ENCODE measurements at places on chromosomes 6 and 20.

DNA sequence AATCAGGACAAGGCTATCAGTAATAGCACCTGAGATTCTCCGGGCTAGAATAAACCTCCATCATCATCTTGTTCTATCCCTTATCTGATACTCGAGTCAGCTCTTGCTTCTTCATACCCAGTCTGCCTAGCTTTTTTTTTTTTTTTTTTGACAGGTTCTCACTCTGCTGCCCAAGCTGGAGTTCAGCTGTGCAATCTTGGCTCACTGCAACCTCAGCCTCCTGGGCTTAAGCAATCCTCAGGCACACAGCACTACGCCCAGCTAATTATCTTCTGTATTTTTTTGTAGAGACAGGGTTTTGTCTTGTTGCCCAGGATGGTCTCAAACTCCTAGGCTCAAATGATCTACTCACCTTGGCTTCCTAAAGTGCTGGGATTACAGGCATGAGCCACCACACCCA lies 19.5 kb downstream of the SRSF6 start:
- no peak for DNase-seq

DNA sequence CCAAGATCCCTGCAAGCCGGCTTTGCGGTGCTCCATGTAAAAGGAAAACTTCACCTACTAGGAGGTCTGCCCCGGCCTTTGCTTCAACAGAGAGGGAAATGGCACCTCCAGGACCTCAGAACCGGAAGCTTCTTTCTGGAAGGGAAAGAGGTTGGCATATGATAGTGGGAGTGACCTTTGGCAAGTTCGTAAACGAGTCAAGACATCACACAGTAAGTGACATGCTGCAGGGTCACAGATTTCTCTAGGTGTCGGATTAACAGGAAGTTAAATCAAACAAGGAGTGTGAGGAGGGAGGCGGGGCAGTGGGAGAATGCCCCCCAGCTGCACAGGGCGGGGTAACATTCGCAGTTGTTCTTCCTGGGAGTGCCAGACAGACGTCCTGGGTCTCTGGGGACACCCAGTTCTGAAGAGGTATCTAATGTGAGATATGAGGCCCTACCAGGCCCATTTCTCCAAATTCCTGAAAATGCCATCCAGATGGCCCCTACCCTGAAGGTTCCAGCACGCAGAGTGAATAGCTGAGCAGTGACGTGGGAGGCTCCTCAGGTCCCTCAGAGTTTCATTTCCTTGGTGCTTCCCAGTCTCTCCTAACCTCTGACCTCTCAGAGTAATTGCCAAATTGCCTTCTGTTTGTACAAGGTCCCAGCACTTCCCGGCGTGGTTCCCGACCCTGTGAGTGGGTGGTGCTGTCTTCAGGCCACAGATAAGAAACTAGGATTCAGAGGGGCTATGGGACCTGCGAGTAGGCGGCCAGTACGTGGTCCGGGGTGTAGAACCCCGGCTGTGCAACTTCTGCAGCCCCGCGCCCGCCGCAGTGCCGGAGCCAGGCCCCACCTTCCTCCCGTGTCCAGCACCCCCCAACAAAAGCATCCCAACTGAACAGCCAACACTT lies 1.9 kb downstream of the RRBP1 start:
- DNase-seq: no peak

DNA sequence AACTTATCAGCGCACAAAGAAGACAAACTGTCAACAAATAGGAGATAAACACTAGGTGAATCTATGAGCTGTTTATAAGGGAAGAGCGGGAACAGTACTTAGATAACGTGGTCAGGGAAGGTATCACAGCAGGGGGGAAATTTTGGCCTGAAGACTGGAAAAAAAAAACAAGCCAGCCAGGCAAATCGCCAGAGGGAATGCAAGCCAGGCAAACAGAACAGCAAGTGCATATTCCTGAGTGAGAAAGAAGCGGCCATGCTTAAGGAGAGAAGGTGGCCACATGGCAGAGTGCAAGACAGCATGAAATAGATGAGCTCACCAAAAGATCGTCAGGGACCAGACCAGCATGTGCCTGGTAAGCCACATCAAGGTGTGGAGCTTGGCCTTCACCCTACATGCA lies 466.5 kb upstream of the ARID1B start:
- no peak for DNase-seq

DNA sequence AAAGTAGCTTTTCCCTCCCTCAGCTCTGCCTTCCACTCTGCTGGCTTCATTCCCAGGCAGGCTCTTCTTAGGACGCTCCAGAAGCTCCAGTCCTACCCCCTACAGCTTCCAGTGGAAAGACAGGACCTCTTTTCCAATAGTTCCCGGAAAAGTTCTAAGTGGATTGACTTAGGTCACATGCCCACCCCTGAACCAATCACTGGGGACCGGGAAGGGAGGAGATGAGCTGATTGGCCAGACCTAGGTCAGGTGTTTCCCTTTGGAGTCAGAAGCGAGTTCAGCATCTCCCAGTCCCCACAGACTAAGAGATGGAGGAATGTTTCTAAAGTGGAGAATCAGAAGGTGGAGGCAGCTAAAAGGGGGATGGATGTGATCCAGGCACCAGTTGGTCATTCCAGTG lies 62.9 kb upstream of the KCNG1 start:
- DNase-seq: no peak

DNA sequence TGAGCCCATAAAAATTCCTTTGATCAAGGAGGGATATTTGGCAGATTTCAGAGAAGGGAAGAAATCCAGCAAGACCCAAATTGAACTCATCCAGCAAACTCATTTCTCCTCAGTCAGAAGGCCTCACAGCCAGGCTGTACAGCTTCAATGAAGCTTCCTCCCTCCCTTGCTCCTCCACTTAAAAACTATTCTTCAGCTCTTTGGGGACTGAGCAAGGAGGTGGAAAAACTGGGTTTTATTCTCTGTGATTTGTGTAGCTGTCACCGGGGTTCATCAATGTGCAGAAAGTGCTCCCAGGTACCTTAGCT lies 158.7 kb upstream of the ZNF184 start:
- DNase-seq: no peak

GRCh38 chr6:160513836-160514235 lies 150.2 kb downstream of the LPA start:
- no peak for DNase-seq

DNA sequence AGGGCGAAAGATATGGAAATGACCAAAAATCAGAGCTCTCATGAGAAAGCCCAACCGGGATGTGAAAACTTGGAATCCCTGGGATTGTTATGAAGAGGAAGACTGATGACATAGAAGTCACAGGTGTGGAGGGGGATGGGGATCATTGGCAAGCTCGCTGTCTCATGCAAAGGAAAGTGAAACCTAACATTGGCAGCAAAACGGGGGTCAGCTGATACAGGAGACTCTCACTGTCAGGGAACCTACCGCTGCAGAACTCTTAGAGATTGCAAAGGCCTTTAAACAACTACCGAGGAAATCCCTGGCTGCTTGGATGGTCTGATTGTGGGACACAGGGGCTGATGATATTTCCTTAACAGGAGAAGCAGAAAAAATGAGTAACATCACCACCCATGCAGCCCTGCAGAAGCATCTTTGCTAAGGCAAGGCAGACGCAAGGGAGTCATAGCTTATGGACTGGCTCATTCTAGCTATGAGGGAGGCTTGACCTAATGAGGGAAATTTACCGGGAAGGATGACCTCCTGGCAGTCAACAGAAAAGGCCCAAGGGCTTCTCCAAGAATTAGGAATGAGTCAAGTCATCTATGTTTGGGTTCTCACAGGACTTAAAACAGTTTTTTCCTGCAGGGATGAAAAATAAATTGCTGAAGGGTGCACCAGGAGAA lies 7.0 kb downstream of the MUC21 start:
- DNase-seq: no peak

GRCh38 chr6:2213086-2213485 lies 32.3 kb downstream of the GMDS start:
- no peak for DNase-seq

- peak; percentile 24 for DNase-seq
Measured at GRCh38 chr6:2353412-2354137, 108.2 kb upstream of the GMDS start.

- DNase-seq: peak; percentile 40
Measured at GRCh38 chr6:134097114-134097707, 44.8 kb upstream of the SLC2A12 start.

DNA sequence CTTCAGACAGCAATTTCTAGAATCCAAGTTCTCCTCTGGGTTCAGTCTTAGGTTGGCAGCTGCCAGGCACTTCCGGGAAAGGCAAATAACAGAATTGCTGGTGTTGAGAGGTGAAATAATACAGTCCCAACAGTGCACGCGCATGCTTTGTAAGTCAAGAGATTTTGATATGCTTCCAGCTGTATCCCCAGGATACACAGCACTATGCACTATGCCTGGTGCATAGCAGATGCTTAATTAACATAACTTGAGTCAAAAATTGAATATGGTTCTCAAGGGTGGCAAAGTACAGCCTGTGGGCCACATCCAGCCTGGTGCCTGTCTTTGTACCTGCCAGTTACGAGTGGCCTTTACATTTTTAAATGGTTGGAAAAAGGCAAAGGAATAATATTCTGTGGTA lies 18.9 kb upstream of the PMEPA1 start:
- no peak for DNase-seq

DNA sequence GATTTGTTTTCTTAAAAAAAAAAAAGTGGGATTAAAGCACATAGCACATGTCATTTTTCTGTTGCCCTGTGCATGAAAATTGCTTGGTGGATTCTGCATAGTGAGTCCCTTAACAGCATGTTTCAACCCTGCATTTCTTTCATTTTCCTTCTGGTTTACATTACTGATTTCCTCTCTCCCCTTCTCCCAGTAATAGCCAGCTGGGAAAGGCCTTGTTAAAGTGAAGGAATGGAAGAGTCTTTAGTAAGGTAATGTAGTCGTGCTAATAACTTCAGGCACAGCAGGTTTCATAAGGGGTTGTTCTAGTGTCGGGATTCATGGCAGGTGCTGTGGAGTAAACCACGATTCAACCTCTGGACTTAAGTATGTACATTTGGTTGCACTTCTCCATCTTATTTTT lies 202.4 kb downstream of the FARS2 start:
- DNase-seq: no peak

GRCh38 chr6:73394577-73395354 lies at the start of gene DDX43:
DDX43 (plus strand) TSS chr6:73394828; CDS start chr6:73394906, 78 bp downstream.
- no peak for DNase-seq

DNA sequence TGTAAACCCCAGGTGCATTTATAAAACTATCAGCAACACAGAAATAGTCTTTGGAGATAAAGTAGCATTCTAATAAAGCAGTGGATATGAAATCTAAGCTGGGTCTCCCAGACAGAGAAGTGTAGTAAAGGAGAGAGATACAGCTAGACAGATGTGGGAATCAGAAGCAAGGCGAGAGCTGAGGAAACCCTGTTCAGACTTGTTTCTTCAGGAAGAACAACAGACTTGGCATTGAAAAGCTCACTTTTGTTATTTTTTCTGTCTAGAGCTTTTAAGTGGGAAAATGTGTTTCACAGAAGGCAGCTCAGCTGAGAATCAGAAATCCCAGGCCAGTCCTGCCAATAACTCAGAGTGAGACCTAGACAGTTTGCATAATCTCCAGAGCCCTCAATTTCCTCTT lies 52.9 kb downstream of the SLC35B3 start:
- no peak for DNase-seq

GRCh38 chr20:61998343-61999121 lies 67.1 kb downstream of the TAF4 start:
- DNase-seq: no peak

GRCh38 chr20:25361287-25361683 lies 29.4 kb downstream of the ABHD12 start:
- DNase-seq: no peak

DNA sequence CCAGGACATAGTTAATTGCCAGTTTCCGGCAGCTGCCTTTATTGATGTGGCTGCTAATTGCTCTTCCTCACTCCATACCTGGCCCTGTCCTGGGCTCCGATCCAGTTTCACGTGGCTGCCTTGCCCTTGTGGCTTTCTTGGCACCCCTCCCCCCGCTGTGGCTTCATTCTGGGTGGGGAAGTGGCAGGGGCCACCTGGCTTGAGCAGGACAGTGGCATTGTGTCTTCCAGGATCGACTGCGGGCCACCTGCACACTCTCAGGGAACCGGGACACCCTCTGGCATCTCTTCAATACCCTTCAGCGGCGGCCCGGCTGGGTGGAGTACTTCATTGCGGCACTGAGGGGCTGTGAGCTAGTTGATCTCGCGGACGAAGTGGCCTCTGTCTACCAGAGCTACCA lies 10.8 kb downstream of the MAVS start:
- DNase-seq: no peak

DNA sequence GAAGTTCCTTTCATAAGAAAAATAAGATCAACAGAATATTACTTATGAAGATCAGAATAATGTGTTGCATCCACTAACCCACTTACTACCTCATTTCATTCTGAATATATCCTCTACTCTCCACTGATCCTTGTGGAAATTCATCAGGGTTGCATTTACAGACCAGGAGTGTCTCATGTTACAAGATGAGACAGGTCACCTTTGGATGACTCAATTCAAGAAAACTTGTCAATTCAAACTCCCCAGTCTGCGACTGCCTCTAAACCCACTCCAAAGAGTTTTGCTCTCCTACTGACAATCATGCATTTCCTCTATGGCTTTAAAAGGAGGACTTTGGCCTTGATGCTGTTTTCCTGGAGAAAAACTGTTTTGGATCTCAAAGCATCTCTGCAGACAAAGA lies 68.4 kb downstream of the ID4 start:
- DNase-seq: no peak

GRCh38 chr6:42923666-42924065 lies 5.6 kb upstream of the CNPY3 start:
- DNase-seq: no peak

- no peak for DNase-seq
Measured at GRCh38 chr20:46159101-46159897, 41.2 kb downstream of the CD40 start.

GRCh38 chr6:30329331-30329730 lies 2.6 kb downstream of the TRIM39 start:
- DNase-seq: no peak

DNA sequence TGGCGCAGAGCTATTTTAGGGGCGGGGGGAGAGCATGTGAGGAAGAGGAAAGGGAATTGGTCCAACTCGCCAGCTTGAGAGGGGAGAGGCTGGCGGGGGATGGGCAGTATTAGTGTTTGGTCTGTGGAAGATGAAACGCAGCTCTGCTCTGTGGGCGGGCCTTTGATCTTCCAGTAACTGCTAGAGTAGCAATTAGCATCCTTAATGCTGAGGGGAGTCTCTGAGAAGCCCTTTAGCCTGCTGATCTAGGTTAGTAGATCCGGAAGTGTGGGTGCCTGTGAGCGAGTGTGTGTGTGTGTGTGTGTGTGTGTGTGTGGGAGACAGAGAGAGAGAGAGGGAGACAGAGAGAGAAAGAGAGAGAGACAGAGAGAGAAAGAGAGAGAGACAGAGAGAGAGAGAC lies 117.2 kb upstream of the BACH2 start:
- DNase-seq: peak; percentile 50

DNA sequence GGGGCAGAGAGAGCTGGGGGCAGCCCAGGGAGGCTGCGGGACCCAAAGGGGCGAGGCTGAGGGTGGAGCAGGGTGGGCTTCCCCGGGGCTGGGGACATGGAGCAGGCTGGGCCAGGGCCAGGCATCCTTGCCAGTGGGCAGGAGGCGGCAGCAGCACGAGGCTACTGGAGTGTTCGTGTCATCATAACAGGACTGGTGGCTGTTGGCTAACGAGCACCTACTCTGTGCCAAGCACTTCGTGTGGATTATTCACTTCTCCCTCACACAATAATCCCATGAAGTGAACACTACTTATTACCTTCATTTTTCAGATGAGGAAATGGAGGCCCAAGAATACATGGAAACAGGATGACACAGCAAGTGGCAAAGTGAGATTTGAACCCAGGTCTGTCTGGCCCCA lies 41.7 kb downstream of the GRM4 start:
- DNase-seq: no peak

GRCh38 chr6:170260686-170261085 lies 30.2 kb downstream of the DLL1 start:
- DNase-seq: no peak

- DNase-seq: no peak
Measured at GRCh38 chr20:21241406-21241805, 61.7 kb upstream of the XRN2 start.

GRCh38 chr20:47708953-47709833 lies 76.1 kb downstream of the SULF2 start:
- no peak for DNase-seq
